ENCODE measurements at places on chromosomes 6 and 20.

- DNase-seq = no peak
Observed at GRCh38 chr6:32402812-32403211, 4.2 kb downstream of the BTNL2 start.

- no peak for DNase-seq
Observed at GRCh38 chr6:170093276-170093657, 197.6 kb downstream of the DLL1 start.

- no peak for DNase-seq
Observed at GRCh38 chr6:11824986-11825385, 46.4 kb upstream of the ADTRP start.

GRCh38 chr6:158031381-158032353 is 50.0 kb downstream of the SYNJ2 start:
- DNase-seq = peak; percentile 8

GRCh38 chr6:163572612-163573011 is 158.1 kb downstream of the QKI start:
- no peak for DNase-seq

- no peak for DNase-seq
Observed at GRCh38 chr20:10481676-10482075, 46.6 kb downstream of the SLX4IP start.

- DNase-seq = no peak
Observed at GRCh38 chr6:41700463-41701347, 34.7 kb downstream of the TFEB start.

- DNase-seq = no peak
Observed at GRCh38 chr6:29917857-29918256, 24.5 kb upstream of the HLA-A start.

GRCh38 chr20:14919501-14920081 is 582.2 kb upstream of the FLRT3 start:
- no peak for DNase-seq

DNA sequence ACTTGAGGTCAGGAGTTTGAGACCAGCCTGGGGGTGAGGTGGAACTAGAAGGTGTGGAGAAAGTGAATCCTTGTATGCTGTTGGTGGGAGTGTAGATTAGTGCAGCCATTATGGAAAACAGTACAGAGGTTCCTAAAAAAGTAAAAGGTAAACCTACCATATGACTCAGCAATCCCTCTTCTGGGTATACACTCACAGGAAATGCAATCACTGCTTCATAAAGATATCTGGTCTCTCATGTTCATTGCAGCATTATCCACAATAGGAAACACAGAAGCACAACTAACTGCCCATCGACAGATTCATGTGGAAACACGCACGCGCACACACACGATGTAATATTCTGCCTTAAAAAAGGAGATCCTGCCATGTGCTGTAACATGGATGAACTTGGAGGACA is 66.7 kb downstream of the CDC5L start:
- no peak for DNase-seq

- DNase-seq = no peak
Observed at GRCh38 chr6:169799474-169799926, 48.1 kb downstream of the ERMARD start.

DNA sequence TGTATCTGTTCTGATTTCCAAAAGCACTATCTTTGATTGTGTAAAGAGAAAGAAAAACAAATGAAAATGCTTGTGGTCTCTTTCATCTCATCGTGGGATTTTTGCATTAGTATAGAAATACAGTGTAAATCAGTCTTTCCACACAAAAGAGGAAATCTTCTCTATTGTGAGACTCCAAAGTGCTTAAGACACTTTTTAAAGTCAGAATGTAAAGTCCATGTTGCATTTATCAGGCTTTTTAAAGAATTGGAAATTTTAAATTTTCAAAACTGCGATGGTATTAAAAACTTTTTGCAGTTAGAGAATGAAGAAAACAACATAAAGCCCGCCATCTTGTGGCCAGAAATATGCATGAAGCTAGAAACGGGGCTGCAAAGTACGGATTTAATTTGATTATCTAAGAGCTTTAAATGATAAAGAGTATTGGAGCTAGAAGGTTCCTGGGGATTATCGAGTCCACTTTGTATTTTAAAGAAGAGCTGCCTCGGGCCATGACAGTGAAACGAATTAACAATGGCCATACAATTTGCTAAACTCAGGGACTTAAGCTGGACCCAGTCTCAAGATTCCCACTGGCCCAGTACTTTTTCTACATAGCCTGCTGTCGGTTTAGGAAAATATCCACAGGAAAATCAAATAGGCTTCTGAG is 339.6 kb downstream of the ARHGAP18 start:
- DNase-seq = no peak

DNA sequence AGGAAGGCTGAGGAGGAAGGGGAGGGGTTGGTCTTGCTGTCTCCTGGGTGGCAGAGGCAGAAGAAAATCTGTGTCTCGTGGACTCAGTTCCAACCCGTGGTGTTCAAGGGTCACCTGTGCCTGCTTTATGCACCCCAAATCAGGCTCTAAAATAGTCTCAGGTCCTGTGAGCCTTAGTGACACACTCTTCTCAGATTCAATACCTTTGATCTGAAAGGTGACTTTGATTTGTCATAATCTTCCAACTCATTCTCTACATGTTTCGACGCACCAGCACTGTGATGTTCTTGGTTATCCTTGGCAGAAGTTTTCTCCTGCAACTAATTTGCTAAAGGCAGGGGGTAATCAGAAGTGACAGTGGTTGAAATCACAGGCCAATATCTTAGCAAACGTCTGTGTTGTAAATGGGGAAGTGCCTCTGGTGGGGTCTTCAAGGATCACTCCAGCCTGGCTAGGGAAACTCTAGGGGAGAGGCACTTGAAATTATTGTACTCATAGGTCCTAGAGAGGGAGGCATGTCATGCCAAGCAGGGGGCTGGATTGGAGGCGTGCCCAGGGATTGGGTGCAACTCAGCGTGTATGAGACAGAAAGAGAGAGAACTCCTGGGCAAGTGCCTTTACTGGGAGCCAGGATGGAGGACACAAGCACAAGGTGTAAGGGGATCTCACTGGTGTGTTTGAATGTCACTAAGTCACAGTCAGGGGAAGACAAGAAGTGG is 19.0 kb upstream of the PRND start:
- no peak for DNase-seq

Measured in activated T-helper 1 cell treated with Interleukin-2 at 50 U/mL for 16 hours (primary cell).